ENCODE measurements at places on chromosomes 1 and 21.

GRCh38 chr1:94098585-94099111, 22.3 kb downstream of the ABCA4 start:
- no peak for DNase-seq

GRCh38 chr1:243903041-243903440, 53.0 kb upstream of the AKT3 start:
- no peak for DNase-seq

- DNase-seq: peak; percentile 33
Observed at GRCh38 chr1:212062832-212063438, 27.4 kb downstream of the DTL start.

- DNase-seq: no peak
Observed at GRCh38 chr1:30606166-30606565, 117.2 kb downstream of the MATN1 start.

DNA sequence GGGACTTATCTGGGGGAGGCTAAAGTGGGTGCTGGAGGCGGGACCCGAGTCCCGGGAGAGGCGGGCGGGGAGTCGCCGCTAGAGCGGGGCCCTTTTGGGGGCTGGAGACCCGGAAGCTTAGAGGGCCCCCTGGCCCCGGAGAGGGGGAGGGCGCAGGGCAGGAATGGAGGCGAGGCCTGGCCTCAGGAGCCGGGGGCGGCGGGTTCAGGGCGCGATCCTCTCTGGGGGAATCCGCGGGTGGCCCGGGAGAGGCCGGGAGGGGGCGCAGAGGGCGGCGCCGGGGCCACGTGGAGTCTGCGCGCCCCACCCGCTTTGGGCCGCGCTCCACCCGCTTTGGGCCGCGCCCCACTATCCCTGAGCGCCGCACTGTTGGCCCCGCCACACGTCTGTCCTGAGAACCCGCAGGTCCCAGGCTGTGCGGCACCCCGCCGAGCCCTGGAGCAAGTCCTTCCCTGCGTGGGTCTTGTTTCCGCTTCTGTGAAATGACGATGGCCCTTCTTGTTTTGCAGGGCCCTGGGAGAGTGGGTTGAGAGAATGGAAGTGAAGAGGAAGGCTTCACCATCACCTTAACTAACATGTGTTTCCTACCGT, 84.4 kb downstream of the NKAIN1 start:
- DNase-seq: peak; percentile 59

- DNase-seq: no peak
Observed at GRCh38 chr21:19013916-19014315, 610.3 kb upstream of the TMPRSS15 start.

GRCh38 chr1:6503884-6504602, 12.6 kb upstream of the PLEKHG5 start:
- no peak for DNase-seq

DNA sequence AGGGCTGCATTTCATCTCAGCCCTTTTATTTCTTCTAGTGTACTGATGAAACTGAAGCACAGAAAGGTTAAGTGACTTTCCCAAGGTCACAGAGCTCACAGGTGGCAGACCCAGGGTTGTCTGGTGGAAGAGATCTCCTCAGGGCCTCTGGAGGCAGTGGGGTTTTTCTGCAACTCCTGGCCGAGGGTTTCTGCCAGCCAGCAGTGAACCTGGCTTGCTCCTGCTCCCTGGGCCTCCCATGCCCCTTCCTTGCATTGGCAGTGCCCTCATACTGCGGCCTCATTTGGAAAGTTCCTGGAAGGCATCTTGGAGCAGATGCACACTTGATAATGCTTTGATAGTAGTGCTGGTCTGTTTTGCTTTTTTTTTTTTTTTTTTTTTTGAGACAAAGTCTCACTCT, 7.7 kb downstream of the GALNT2 start:
- no peak for DNase-seq

Data from DMS79 treated with DMSO at 0.1 percent for 48 hours (cell line).